T-cell (primary cell): ENCODE measurements at places on chromosomes 3 and 15.

GRCh38 chr3:136714020-136714419, 38.2 kb downstream of the STAG1 start:
- DNase-seq, result no peak

DNA sequence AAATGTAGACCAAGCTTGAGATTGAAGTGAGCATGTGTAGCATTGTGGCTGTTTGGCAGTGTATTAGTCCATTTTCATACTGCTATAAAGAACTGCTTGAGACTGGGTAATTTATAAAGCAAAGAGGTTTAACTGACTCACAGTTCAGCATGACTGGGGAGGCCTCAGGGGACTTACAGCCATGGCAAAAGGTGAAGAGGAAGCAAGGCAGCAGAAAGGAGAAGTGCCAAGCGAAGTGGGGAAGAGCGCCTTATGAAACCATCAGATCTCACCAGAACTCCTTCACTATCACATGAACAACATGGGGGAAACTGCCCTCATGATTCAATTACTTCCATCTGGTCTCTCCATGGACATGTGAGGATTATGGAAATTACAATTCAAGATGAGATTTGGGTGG, 8.6 kb upstream of the CERS3 start:
- no peak for DNase-seq

GRCh38 chr3:60989626-60990441, 261.4 kb downstream of the FHIT start:
- no peak for DNase-seq

DNA sequence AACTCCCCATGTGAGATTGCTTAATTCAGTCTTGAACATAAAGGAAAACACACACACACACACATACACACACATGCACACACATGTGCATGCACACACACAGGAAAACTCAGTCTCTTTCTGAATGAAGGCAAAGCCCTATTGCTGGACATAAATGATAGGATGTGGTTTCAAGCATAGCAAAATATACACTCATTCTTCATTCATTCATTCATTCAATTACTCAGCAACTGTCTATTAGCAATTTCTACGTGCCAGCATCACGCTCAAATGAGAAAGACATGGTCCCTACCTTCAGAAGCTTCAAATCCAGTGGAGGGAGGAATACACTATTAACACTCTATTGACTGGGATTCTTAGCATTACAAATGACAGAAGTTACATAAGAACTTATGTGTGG, 41.8 kb upstream of the UBE2E2 start:
- DNase-seq, result no peak

GRCh38 chr15:67307889-67308597, 53.5 kb downstream of the IQCH start:
- no peak for DNase-seq

DNA sequence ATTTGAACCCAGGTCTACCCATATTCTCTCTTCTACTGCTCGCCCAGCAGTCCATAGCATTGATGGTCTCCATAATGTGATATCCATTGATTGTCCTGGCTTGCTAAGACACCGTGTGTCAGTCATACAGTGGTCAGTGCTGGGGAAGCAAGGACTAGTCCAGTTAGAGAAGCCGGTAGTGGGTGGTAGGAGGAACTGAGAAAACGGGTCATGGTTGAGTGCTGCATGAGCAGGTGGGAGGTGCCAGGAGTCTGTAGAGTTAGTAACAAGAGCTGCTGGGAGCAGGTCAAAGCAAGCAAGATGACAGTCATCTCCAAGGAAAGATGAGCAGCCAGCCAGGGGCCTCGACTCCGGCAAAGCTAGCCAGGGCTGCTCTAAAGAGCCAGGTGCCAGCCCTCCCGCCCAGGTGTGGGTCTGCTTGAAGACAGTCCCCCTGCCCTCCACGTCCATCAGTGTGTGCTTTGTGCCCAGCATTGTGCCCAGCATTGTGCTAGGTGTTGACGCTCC, 29.5 kb upstream of the USP3 start:
- no peak for DNase-seq
